ENCODE measurements at places on chromosomes 4 and X.

GRCh38 chr4:114782415-114783214, 184.0 kb downstream of the UGT8 start:
- DNase-seq = no peak

GRCh38 chrX:12440246-12440645, 302.0 kb downstream of the FRMPD4 start:
- no peak for DNase-seq

DNA sequence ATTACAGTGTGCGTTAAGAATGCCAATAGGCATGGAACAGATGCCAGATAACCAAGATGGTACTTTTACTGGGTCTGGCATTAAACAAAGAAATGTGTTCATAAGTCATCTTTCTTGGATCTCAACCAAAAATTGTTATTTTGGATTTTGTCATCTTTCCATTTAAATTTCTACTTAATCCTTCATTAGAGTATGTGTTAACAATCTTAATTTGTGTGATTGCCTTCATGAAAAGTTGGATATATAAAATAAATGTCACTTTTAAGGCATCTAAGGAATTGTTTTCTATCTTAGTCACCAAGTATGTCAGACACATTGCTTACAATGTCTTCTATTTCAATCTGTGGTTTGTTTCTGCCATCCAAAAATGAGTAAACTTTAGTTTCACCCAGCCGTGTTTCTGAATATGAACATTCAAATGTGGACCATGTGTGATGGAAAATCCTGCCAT, 87.5 kb downstream of the PALLD start:
- no peak for DNase-seq

DNA sequence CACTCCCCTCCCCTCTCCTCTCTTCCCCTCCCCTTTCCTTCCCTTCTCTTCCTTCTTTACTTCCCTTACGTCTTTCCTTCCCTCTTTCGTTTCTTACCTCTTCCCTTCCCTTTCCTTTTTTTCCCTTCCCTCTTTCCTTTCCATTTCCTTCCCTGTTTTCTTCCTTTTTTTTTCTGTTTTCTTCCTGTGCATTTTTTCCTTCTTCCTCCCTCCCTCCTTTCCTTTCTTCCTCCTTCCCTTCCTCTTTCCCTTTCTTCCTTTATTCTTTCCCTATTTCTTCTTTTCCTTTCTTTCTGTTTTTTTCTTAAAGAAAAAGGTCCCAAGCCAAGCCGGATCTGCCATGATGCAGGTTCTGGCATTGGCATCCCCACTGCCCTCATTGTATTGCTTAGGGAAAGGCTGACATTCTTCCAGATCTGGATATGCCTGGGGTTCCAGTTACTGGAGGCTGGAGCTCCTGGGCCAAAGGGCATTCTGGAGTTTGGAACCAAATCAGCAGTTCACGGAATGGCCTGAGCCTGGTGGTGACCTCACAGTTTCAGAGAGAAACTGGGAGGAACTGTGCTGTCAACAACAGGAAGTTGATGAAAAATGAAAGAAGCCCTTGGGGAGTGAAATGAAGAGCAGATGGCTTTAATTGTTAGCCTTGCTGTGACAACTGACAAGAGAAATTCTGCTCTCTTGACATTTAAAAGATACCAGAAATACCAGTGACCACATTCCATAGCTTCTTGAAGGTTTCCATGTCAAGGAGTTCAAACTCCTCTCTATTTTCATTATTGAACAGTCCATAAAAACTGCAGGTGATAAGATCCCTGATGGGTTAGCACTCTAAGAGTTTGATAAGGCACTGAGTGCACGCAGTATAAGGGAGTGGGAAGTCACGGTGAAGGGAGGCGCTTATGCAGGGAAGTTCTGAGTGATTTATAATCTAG, 622.1 kb downstream of the SPRY1 start:
- no peak for DNase-seq

DNA sequence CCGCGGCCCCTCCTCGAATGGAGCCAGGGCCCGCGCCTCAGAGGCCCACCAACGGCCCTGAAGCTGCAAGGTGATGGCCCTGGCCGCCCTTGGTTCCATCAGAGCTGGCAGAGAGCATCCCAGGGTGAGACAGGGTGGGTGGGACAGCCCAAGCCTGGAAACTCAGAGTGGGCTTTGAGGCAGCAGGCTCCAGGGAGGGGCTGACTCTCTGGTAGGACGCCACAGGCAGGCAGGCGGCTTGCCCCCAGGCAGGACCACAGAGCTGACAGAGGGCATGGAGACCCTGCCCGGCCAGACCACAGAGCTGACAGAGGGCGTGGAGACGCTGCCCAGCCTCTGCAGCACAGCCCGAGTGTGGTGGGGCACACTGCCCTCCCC, 4.8 kb downstream of the MYL5 start:
- DNase-seq = no peak

- no peak for DNase-seq
Measured at GRCh38 chrX:48909703-48910294, 1.6 kb downstream of the SLC35A2 start.

DNA sequence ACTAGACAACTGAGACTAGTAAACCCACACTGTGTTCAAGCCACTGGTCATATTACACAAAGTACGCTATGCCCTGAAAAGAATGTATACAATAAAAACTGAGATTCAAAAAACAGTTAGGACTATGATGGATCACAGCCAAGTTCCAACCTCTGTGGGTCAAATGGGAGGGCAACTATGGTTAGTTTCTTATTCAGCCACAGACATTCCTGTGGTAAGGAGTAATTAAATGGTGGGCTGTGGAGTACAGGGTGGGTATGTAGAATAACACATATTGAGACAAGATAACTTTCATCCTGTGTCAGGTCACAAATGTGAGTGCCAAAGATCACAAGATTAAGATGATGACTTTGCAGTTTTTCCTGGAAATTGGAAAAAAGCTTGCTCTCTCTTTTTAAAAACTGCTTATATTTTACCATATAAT, 167.2 kb downstream of the NPNT start:
- DNase-seq = no peak

GRCh38 chrX:133523081-133523487, 107.8 kb upstream of the GPC4 start:
- no peak for DNase-seq

DNA sequence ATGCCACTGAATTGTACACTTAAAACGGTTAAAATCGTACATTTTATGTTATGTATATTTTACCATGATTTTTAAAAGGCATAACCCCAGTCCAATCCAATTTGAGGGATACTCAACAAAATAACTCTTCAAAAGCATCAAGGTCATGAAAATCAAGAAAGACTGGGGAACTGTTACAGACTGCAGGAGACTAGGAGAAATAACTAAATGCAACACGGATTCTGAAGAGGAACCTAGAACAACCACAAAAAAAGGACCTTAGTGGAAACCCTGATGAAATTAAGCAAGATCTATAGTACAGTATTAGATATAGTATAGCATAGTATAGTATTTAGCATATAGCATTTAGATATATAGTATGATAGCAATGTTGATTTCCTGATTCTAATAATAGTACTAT, 26.8 kb downstream of the SH3KBP1 start:
- no peak for DNase-seq

DNA sequence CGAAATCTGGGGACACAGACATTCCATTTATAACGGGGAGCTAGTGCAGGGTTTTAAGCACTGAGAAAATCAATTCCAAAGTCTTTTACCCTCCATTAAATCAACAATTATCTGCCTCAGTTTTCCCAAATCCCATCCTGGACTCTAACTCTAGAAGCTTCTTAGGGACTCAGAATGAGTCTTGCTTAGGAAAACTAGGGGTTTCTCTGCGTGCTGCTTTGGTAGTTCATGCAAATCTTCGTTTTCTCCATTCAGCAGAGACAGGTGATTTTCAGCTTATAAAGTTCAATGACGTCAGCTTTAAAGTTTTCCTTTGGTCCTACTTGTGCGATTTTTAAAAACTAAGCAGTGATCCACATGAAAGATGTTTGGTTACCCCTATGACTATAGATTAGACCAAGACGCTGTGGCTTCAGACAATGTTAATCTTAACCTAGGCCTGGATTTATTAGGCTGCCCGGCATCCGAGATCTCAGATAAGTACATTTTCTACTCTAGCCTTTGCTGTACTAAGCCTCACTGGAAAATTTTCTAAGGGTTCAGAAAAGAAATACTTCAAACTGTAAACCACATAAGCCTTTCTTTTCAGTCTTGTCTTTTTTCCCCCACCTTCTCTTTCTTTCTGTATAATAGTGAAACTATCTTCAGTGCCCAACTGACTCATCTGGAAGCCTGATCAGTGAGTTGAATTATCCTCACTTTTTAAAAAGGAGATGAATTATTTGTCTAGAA, 121.4 kb upstream of the GATB start:
- DNase-seq = no peak

GRCh38 chr4:186497043-186497442, 58.3 kb downstream of the MTNR1A start:
- no peak for DNase-seq

- DNase-seq = no peak
Measured at GRCh38 chrX:13463608-13464007, 105.8 kb upstream of the EGFL6 start.

GRCh38 chr4:1572521-1572920, 111.6 kb downstream of the FAM53A start:
- no peak for DNase-seq

DNA sequence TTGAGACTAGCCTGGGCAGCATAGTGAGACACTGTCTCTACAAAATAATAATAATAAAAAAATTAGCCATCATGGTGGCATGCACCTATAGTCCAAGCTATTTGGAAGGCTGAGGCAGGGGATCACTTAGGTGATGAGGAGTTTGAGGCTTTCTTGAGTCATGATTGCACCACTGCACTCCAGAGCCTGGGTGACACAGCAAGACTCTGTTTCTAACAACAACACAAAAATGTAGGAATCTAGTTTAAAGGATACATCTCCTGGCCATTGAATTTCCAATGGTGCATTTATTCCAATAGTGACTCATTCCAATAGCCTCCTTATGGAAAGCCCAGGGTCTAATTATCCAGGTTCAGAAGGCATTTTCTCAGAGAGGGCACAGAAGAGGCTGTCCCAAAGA, 21.9 kb upstream of the HERC6 start:
- no peak for DNase-seq

DNA sequence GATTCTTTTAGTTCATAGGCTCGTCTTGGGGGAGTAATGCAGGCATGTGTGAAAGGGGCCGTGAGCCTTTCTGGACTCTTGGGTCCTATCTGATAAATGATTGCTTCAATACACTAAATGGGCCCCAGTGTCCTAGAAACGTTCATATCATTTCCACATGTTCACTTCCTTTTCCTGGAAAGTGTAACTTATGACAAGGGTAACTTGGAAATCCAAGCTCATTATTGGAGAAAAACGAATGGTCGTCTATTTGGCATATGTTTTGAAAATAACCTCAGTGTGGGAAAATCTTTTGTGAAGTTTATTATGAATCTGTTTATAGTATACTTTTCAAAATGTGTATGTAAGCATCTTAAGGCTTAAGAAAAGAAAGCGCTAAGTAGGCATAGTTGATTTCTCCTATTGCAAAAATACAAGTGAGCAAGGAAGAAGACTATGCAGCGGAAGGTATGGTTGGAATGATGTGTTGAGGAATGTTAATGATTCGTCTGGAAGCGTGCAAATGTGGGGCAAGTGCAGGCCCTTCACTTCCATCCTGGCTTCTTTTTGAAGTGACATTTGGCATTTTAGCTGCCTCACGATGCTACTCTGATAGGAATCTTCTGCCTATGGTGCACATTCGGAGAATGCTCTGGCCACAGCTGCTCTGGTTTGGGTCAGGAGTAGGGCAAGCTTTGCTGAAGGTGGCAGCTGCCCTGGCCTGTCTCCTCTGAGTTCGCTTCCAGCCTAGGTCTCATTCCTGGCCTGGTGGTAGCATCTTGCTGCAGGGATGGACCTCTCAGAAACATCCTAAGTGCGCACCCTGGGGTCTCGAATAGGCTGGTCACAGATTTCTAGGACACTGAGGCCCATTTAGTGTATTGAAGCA, 49.5 kb upstream of the STOX2 start:
- DNase-seq = no peak

- DNase-seq = no peak
Measured at GRCh38 chrX:116378961-116379360, 57.4 kb upstream of the SLC6A14 start.

- no peak for DNase-seq
Measured at GRCh38 chrX:152892999-152893891, 4.6 kb upstream of the ZNF185 start.

- DNase-seq = no peak
Measured at GRCh38 chrX:72712094-72712755, 1.9 kb downstream of the PHKA1 start.

- DNase-seq = no peak
Measured at GRCh38 chr4:16155528-16156169, 70.6 kb downstream of the TAPT1 start.

DNA sequence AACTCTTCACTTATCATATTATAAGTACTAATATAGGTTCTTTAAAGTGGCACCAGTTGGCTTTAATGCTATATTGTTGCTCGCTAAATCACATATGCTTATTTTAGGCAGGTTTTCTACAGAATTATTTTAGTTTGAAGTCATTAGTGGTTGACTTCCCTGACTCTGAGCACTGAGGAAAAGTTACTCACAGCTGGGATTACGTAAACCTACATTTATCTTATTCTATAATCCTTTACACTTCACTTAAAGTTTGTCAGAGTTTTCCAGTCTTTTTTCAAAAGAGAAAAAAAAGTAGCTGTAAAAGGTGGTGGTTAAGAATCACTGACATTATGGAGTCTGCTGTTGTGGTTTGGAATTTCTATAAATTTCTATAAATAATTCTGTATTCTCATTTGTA, 5.8 kb downstream of the UGT2B4 start:
- no peak for DNase-seq

DNA sequence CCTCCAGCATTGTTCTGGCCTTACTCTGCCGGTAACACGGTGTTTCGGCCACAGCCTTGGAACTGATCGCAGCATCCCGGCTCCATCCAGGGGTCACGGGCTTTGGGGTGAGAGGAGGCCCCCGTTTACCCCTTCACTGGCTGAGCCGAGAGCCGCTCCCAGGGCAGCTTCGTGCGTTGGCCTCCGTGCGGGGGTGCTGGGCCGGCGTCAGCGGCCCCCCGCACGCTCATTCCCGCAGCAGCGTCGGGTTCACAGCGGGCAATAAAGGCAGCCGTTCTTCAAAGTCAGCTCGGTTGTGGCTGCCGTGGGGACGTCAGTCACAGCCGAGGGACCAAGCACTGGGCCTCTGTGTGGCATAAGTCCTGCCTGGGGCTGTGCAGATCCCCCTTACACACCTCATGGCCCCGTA, 25.3 kb upstream of the PLCXD1 start:
- no peak for DNase-seq

- no peak for DNase-seq
Measured at GRCh38 chr4:88736264-88736663, 38.6 kb upstream of the NAP1L5 start.

- no peak for DNase-seq
Measured at GRCh38 chr4:62366939-62367338, 1166.8 kb downstream of the ADGRL3 start.

All from stimulated activated CD8-positive, alpha-beta memory T cell treated with anti-CD3 and anti-CD28 coated beads, Interleukin-4, amount 100 ng/mL, for 4 hours (primary cell).